Uterus (tissue), 4 donors: ENCODE measurements at places on chromosomes 1 and 21. TPM values are rescaled to one million over a fixed set of nuclear protein-coding genes. Genes with fewer than 3 reads are reported as not detected.

DNA sequence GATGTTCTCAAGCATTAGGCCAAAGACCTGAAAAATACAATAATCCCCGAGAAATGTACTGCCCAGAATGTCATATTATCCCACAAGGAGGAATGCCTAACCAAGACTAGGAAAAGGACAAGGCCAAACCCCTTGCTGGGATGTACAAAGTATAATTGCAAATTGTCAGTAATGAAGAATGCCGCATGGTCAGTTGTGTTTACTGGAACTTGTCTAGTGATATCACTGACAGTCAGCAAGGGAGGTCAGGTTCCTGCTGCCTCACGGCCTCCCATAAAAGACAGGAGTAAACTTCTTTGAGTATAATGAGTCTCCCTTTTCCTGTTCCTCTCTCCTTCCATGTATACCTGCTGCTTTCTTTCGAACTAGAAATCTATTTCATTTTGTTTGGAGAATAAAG lies 222.8 kb downstream of the RHOU start:
- DNase-seq: no peak
- H3K27me3 ChIP-seq: no peaks in the 10 kb centered on the region
- no peak overlapping the region for H3K4me3 ChIP-seq
- H3K36me3 ChIP-seq: no peaks in the 10 kb centered on the region
- H3K27ac ChIP-seq: peak overlapping the region; percentile 3
- no peaks in the 10 kb centered on the region for H3K4me1 ChIP-seq

- H3K27me3 ChIP-seq: no peaks in the 10 kb centered on the region
- DNase-seq: no peak
- H3K4me1 ChIP-seq: no peaks in the 10 kb centered on the region
- H3K36me3 ChIP-seq: no peaks in the 10 kb centered on the region
Observed at GRCh38 chr1:231500666-231501065, 27.8 kb upstream of the TSNAX start.

- H3K27me3 ChIP-seq: no peaks in the 10 kb centered on the region
- no peaks in the 10 kb centered on the region for H3K4me1 ChIP-seq
- no peak for DNase-seq
Observed at GRCh38 chr1:29260531-29260930, 24.2 kb downstream of the PTPRU start.

- no peak overlapping the region for H3K27ac ChIP-seq
- no peaks in the 10 kb centered on the region for H3K36me3 ChIP-seq
Observed at GRCh38 chr1:147622731-147623130, 47.6 kb downstream of the ACP6 start.

DNA sequence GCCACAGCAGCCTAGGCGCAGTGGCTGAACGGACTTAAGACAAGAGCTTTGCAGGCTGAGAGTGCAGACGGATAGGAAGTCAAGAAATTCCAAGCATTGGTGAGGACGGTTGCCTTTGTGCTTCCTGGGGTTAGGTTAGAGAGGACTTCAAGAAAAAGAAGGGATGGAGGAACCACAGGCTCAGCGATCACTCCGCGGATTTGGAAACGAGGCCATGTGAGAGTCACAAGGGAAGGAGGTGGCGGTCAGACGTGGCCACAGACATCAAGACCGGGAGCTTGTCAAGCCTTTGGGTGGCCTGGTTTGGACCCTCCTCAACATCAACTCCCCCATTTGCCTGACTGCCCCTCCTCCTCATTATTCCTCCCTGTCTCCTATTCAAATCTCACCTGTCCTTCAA lies 62.3 kb downstream of the NID1 start:
- no peak overlapping the region for H3K4me3 ChIP-seq
- no peaks in the 10 kb centered on the region for H3K36me3 ChIP-seq
- H3K27me3 ChIP-seq: no peaks in the 10 kb centered on the region
- H3K4me1 ChIP-seq: no peaks in the 10 kb centered on the region
- no peak for DNase-seq

- H3K27ac ChIP-seq: no peak overlapping the region
- no peaks in the 10 kb centered on the region for H3K36me3 ChIP-seq
- no peaks in the 10 kb centered on the region for H3K4me1 ChIP-seq
- H3K27me3 ChIP-seq: no peaks in the 10 kb centered on the region
- H3K4me3 ChIP-seq: no peak overlapping the region
- DNase-seq: no peak
Observed at GRCh38 chr1:77188770-77189169, 30.5 kb downstream of the PIGK start.

DNA sequence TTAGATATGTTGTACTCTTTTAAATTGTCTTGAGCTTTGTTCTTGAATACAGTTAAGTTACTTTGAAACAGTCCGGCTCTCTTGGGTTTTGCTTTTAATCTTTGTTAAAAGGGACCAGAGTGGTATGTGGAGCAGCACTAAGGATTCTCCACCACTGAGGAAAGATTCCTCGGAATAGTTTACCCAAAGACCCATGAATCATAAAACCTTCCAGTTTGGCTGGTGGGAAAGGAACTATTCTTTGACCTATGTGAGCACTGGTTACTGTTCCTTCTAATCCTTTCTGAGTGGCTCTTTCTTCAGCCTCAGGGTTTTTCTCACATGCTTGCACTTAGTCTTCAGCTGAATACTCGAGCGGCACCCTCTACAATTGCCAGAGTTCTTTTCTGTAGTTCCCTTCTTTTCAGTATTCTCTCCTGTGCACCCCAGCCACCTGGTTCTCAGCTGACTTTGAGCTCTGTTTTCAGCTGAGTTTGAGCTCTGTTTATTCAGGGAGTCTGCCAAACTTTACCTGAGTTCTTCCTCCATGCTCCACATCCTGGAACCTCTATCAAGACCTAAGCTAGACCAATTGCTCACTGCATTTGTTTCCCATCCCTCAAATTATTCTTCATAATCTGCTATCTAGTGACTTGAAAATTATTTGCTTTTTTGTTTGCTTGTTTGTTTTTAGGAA lies 253.8 kb upstream of the PLXNA2 start:
- no peaks in the 10 kb centered on the region for H3K36me3 ChIP-seq
- H3K4me3 ChIP-seq: no peak overlapping the region
- H3K4me1 ChIP-seq: no peaks in the 10 kb centered on the region
- no peak overlapping the region for H3K27ac ChIP-seq
- H3K27me3 ChIP-seq: no peaks in the 10 kb centered on the region

GRCh38 chr1:108708691-108709660 lies 3.7 kb upstream of the FNDC7 start:
- DNase-seq: no peak
- H3K27me3 ChIP-seq: no peaks in the 10 kb centered on the region
- H3K36me3 ChIP-seq: no peaks in the 10 kb centered on the region
- no peak overlapping the region for H3K4me3 ChIP-seq
- H3K27ac ChIP-seq: no peak overlapping the region

DNA sequence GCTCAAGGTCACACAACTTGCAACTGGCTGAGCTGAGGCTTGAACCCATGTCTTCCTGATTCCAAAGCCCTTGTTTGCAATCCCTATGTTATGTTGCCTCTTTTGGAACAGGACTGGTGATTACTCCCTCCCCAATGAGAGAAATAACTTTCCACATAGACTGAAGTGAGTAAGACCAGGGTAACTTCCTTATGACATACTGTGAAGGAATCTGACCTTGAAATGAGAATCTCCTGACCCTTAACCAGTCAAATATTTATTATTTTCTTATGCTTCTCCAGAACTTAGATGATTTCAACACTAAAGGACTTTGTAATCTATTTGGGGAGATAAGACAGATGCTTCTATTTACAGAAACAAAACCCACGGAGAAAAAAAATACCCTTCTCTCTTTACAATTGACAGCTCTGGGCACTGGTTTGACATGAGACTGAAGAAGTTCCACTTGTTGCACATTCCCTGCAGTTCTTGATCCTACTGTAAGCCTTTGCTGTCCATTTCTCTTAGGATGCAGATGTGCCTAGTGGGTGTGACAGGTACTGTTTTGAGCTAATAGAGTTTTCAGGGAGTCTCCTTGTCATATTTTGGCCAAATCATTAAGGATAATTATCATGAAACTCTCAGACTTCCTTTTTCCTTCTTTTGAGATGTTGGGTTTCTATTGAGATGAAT lies 3.9 kb upstream of the RPTN start:
- no peaks in the 10 kb centered on the region for H3K27me3 ChIP-seq
- no peaks in the 10 kb centered on the region for H3K36me3 ChIP-seq
- no peak for DNase-seq
- no peak overlapping the region for H3K4me3 ChIP-seq
- H3K27ac ChIP-seq: no peak overlapping the region
- no peaks in the 10 kb centered on the region for H3K4me1 ChIP-seq

GRCh38 chr1:229716704-229717103 lies 90.7 kb downstream of the URB2 start:
- no peaks in the 10 kb centered on the region for H3K4me1 ChIP-seq
- H3K27ac ChIP-seq: no peak overlapping the region
- H3K27me3 ChIP-seq: no peaks in the 10 kb centered on the region

DNA sequence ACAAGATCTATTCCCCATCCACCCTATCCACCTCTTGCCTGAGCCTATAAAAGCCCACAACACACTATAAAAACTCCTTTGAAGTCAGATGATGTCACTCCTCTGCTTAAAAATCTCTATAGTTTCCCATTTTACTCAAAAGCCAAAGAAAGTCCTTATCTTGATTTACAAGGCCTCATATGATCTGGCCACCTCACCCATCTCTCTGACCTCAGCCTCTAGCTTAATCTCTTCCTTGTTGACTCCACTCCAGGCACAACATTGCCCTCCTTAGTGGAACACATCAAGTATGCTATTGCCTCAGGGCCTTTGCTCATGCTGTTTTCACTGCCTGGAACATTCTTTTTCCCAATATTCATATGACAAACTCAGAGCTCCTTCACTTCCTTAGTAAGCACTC lies 33.3 kb downstream of the ZNF281 start:
- no peaks in the 10 kb centered on the region for H3K36me3 ChIP-seq
- H3K27ac ChIP-seq: no peak overlapping the region
- no peaks in the 10 kb centered on the region for H3K27me3 ChIP-seq
- H3K4me3 ChIP-seq: no peak overlapping the region

- H3K27ac ChIP-seq: no peak overlapping the region
- no peak overlapping the region for H3K4me3 ChIP-seq
Observed at GRCh38 chr1:8992936-8993687, 33.1 kb downstream of the SLC2A7 start.

DNA sequence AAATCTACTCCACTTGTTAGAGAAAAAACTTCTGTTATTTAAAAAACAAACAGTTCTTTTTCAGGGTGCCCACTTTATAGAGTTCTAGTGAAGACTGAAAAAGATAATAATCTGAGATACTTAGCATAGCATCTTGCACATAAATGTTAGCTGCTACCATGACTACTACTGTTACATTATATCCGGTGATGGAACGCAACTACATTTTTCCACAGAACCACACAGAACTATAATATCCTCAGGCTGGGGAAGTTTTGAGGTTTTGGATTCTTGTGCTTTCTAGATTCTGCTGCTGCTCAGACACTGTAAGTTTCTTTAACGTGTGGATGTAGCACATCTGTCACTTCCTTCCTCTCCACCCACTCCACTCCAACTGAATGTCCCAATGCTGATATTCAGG lies 110.3 kb downstream of the PTPN14 start:
- H3K27me3 ChIP-seq: no peaks in the 10 kb centered on the region
- H3K36me3 ChIP-seq: no peaks in the 10 kb centered on the region
- no peak for DNase-seq
- H3K4me3 ChIP-seq: no peak overlapping the region
- peaks cover 3% of the 10 kb centered on the region for H3K4me1 ChIP-seq

DNA sequence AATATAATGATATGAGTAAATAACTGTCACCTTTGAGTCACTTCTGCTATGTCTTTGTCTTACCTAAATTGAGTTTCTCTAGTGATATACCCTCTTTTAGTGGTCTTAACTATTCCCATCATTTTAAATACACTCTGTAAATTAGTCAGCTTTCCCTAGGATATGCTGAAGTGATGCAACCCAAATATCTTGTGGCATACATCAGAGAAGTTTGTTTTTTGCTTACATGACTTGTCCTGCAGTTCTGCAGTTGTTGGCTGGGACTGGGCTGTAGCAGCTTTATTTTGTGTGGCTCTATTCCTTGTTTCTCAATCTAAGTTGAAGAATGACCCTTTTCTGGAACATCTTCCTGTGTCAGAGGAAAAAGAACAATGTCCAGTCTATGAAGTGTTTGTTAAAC lies 76.4 kb downstream of the TTC3 start:
- H3K4me1 ChIP-seq: no peaks in the 10 kb centered on the region
- H3K27ac ChIP-seq: peak overlapping the region; percentile 11
- no peaks in the 10 kb centered on the region for H3K27me3 ChIP-seq
- no peak for DNase-seq

GRCh38 chr1:2575801-2576663 lies 10.5 kb upstream of the PRXL2B start:
- H3K4me3 ChIP-seq: no peak overlapping the region
- H3K27me3 ChIP-seq: no peaks in the 10 kb centered on the region
- H3K36me3 ChIP-seq: no peaks in the 10 kb centered on the region
- H3K27ac ChIP-seq: no peak overlapping the region

DNA sequence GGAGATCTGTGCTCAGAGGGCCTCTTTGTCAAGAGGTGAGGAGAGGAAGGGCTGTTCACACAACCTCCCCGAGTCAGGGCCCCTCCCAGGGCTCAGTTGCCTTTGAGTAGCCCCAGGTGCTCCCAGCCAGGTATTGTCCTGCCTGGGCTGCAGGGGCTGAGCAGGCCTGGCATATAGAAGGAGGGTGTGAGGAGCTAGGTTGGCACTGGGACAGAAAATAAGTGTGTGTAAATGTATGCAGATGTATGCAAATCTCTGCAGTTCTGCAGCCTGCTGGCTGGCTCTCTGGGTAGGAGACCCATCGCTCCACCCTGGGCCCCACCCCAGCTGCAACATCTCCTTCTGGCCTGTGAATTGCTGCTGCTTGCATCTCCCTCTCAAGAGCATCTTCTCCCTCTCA lies 52.4 kb downstream of the NAV1 start:
- peaks cover 4% of the 10 kb centered on the region for H3K4me1 ChIP-seq
- H3K27me3 ChIP-seq: no peaks in the 10 kb centered on the region
- DNase-seq: no peak
- no peak overlapping the region for H3K27ac ChIP-seq
- H3K36me3 ChIP-seq: no peaks in the 10 kb centered on the region

- no peaks in the 10 kb centered on the region for H3K27me3 ChIP-seq
- no peak overlapping the region for H3K4me3 ChIP-seq
- H3K27ac ChIP-seq: no peak overlapping the region
- DNase-seq: no peak
Observed at GRCh38 chr1:75130865-75131564, 3.2 kb upstream of the LHX8 start.

Gene FCGR3A
- 2.3 TPM for total RNA-seq

Gene FBXO28
- 14.7 TPM for total RNA-seq

Gene MEX3A
- 0.77 TPM for total RNA-seq

Gene BSND
- total RNA-seq: not detected

Gene WLS
- 44.1 TPM for total RNA-seq

Gene VPS72
- total RNA-seq: 53.5 TPM
